ENCODE measurements at places on chromosomes 11 and 22.

DNA sequence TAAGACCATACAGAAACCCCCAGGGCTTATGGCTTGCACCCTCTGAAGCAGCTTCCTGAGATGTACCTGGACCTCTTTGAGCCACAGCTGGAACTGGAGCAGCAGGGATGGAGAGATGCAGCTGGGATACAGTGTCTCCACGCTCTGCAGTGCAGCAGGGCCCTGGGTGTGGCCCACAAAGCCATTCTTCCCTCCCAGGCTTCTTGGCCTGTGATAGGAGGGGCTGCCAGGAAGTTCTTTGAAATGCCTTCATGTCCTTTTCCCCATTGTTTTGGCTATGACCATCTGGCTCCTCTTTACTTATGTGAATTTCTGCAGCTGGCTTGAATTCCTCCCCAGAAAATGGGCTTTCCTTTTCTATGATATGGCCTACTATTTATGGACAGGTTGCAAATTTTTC lies 37.1 kb upstream of the RAB38 start:
- DNase-seq, result no peak

- DNase-seq, result no peak
Measured at GRCh38 chr11:44576656-44577055, 11.2 kb downstream of the CD82 start.

DNA sequence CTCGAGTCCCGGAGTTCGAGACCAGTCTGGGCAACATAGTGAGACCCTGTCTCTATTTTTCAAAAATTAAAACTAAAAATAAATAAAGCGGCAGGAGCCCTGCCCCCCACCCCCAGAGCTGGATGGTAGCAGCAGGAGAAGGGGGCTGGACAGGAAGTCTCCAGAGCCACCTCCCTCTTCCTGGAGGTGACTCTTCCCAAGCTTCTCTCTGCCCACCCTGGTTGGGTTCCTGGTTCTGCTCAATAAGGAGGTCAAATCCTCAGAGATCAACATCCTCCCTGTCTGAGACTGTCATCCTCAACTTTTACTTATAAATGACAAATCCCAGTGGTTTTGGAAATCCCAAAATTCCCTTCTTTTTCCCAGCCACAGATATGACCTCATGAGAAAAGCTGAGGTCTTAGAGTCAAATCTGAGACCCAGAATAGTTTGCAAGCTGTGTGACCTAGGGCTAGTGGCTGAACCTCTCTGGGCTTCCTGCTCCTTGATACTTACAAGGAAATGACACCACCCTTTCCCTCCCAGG lies 987 bp downstream of the C1QTNF6 start:
- no peak for DNase-seq

- no peak for DNase-seq
Measured at GRCh38 chr11:76835928-76836612, 24.6 kb upstream of the ACER3 start.

DNA sequence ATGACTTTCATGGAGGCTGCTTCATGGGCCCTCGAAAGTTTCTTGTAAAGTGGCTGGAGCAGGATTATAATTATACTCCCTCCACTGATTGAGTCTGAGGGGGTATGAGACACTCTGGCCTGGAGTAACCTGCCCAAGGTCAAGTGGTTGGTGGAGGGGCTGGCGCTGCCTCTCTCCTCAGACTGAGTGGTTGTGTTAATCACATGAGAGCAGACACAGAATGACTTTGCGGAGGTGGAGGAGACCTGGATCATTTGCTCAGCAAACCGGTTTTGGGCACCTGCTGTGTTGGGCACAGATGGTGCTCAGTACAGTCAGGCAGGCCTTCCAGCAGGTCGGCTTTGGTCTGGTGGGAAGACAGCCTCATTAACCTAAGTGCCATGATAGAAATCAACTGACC lies 11.8 kb downstream of the BCR start:
- no peak for DNase-seq

Data from activated CD8-positive, alpha-beta memory T cell treated with anti-CD3 and anti-CD28 coated beads for 1 hour (primary cell).